ENCODE measurements at places on chromosomes 12 and 14.

DNA sequence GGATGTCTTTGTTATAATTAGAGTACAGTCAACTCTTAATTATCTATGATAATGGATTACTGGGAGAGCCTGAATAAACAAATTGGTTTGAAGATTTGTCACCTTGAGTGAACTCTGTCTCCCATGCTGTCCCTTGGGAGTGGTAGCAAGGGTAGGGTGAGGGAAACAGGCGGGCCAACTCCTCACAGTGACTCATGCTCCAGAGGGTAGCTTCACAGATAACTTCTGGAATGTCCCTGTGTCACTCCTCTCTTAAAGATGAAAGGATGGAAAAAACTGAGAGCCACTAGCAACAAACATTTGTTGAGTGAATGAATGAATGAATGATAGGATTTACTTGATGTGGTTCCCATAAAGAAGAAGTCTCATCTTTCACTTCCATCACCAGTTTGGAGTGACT is 53.5 kb downstream of the RASSF9 start:
- DNase-seq = no peak

GRCh38 chr12:109563291-109564284 is 9.7 kb downstream of the MMAB start:
- no peak for DNase-seq

GRCh38 chr14:104091061-104091926 is 5.8 kb downstream of the ASPG start:
- no peak for DNase-seq

GRCh38 chr12:68375756-68376695 is 43.9 kb upstream of the MDM1 start:
- no peak for DNase-seq

DNA sequence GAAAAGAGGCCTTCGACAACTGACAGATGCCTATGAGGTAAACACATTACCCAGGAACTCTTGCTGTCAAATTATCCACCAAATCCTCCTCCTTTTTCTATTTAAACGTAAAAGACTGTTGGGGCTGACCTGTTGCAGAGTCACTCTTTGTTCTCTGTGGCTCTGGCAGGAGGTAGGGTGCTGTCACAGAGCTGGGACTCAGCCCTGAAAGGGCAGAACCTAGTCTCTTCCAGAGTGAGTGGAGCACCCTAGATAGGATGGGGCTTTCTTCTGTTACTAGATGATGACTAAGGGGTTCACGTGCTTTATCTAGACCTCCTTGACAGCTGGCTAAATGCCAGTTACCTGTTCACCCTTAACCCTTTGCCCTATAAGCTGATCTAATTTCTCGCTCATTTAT is 25.7 kb downstream of the FNTB start:
- no peak for DNase-seq
